NCI-H510A treated with DMSO at 0.1 percent for 48 hours (cell line): ENCODE measurements at places on chromosomes 1 and 21.

GRCh38 chr1:97841338-97841737 lies 79.5 kb downstream of the DPYD start:
- DNase-seq, result no peak

DNA sequence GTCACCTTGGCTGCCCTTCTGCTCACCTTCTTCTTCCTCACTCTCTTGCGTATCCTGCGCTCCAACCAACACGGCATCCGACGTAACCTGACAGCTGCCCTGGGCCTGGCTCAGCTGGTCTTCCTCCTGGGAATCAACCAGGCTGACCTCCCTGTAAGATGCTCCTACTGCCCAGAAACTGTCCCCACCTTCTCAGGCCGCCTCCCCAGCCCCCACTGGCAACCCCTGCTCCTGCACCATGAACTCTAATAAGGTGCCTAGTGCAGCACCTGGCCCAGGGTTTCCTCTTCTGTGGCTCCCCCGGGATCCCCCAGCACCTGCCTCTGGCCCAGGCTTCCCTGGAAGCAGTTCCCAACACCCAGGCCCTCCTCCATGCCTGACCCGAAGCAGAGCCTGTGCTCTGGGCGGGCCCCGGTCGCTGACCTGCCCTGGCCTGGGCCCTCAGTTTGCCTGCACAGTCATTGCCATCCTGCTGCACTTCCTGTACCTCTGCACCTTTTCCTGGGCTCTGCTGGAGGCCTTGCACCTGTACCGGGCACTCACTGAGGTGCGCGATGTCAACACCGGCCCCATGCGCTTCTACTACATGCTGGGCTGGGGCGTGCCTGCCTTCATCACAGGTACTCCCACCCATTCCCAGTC lies 12.8 kb downstream of the PSRC1 start:
- DNase-seq, result no peak

DNA sequence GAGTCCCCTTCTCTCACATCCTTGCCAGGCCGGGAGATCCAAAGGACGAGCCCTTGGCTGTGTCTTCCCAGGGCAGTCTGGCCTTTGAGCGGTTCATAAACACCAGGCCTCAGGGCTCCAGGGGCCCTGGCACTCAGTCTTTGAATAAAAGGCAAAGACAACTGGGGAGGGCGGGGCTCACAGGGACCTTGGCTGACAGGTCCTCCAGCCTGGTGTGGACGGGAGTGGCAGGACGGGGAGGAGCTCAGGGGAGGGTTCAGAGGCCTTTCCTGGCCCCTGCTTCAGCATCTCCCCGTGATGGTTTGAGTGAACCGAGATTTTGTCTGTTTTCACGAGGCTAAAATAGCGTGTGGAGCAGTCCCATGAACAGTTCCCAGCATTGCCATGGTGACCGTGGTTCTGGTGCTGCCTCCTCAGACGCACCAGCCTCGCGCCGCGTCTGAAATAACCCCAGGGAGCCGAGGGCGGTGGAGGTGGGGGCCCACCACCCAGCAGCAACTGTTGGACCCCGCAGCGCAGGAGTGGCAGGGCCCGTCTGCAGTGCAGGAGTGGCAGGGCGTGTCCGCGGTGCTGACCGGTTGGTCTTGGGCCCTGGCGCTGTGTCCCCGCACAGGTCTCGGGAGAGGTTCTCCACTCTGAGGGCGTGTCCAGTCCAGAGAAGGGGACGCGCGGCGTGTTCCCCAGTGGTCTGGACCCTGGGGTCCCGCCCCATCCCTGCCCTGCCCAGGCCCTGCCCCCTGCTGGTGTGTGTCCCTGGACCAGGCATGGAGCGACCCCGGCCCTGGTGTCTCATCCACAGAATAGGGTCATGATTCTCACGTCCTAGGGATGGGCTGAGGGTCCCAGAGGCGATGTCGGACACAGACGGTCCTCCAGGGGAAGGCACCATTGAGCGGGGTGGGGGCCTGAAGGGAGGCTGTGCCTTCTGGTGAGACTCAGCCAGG lies 7.1 kb upstream of the PRKCZ start:
- no peak for DNase-seq

- no peak for DNase-seq
Observed at GRCh38 chr1:156095906-156096508, 13.7 kb upstream of the MEX3A start.

DNA sequence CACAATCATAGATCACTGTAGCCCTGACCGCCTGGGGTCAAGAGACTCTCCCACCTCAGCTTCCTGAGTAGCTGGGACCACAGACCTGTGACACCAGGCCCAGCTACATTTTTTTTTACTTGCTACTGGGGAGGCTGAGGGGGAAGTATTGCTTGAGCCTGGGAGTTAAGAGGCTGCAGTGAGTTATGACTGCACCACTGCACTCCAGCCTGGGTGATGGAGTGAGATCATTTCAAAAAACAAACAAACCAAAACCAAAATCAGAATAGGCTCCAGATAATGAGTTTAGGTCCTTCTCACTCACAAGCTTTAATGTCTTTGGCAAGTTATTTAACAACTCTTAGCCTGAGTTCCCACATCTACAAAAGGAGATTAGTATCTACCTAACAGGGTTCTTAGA lies 22.8 kb downstream of the WDR26 start:
- no peak for DNase-seq

DNA sequence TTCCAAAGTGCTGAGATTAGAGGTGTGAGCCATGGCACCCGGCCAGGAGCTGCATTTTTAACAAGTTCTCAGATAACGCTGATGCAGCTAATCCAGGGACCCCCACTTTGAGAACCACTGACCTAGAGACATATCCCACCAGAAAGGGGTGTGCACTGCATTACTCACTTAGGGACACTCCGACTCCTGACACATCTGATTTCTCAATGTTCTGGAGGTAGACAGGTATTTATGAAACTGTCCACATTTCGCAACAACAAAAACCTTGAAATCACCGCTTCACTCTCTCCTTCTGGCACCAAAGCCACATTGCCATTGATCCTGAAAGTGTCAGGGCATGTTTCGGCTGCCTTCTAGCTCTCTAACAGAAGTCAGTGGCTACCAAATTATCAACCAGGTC lies 23.2 kb upstream of the CAMTA1 start:
- DNase-seq, result no peak
